ENCODE measurements at places on chromosomes 12 and 14.

DNA sequence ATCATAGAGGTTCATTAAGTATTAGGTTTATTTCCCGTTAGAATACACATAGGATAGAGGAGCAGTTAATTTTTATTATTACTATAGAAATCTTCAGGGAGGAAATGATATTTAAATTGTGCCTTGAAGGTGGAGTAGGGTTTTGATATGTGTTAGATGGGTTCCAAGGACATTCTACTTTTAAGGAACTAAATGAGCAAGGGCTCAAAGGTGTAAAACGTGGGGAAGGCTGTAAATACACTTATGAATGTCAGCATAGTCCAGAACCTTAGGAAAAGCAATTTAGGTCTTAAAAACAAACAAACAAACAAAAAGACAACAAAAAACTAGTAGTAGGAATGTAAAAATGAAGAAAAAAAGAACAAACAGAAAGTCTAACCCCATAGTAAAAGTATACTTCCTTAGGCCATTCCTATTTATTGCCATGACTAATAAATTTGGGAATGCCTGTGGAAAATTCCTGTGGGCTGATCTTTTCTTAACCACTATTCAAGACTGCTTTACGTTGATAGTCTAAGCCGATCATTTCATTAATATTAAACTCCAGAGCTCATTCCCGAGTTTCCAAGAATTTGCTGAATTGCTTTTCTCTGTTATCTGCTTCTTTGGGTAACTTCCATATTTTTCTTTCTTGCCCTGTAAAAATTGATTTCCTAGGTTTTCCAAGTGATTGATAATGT, 180.3 kb downstream of the RAD51B start:
- H3K27me3 ChIP-seq, result no peaks in the 10 kb centered on the region
- H3K36me3 ChIP-seq, result peaks cover 5% of the 10 kb centered on the region
- no peak for DNase-seq
- no peak overlapping the region for H3K27ac ChIP-seq

DNA sequence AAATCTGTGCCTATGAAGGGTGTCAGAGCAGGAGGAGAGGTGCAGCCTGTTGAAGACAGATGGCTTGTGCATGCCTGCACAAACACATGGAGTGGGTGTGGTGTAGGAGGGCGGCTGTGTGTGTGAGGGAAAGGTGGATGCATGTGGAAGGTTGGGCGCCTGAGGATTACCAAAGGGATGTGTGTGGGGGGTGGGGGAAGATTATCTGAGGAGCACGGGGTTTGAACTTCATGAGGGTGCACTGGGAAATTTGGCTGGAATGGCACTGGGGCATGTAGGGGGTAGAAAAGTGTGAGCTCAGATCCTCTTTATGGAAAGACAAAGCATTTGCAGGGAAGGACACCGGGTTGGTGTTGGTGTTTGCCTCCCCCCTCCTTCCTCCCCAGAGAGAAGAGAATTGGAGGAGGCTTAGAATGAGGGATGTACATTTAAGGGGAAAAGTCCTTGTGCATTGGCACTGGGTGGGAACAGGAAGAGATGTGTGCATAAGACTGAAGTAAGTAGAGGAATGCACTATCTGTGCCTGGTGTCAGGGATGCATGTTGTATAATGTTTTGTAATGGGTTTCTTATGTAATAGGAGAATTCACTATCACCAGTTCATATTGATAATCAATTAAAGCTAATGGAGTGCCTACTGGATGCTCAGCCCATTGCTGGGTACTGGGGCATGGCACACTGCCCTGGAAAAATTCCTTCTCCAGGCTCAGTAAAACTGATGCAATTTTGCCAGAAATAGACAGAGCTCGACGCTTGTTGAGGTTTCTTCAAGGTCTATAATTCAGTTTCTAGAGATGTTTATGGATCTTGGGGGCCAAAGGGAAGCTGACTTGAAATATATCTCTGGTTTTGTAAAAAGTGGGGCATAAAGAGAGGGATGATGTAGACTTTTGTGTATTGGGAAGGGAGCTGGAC, 3.0 kb downstream of the NTF3 start:
- H3K27me3 ChIP-seq, result peaks cover 34% of the 10 kb centered on the region
- DNase-seq, result no peak
- peaks cover 1% of the 10 kb centered on the region for H3K36me3 ChIP-seq

GRCh38 chr12:10121278-10121677, 8.7 kb downstream of the CLEC7A start:
- no peak overlapping the region for H3K27ac ChIP-seq
- H3K4me3 ChIP-seq, result no peak overlapping the region
- no peak for DNase-seq
- H3K4me1 ChIP-seq, result no peaks in the 10 kb centered on the region

DNA sequence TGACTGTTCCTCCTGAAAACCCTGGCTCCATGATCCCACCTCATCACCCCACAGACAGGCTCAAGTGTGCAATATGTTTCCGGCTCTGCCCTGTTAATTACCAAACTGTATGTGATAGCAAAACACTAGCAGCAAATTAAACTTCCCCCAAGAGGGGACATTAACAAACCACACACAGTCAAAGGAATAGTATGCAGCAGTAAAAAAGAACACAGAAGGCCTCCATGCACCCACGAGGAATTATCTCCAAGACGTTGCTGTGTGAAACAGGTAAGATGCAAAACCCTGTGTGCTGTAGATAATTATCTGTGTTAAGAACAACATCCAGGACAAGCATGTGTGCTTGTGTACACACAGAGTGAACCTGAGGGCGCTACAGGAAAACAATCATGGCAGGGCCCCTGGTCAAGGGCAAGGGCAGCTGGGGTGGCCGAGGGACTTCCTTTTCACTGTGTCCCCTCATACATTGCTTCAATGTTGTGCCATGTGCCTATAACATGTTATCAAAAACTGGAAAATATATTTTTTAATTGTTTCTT, 35.8 kb downstream of the ITPK1 start:
- no peaks in the 10 kb centered on the region for H3K36me3 ChIP-seq
- H3K4me1 ChIP-seq, result no peaks in the 10 kb centered on the region
- H3K4me3 ChIP-seq, result no peak overlapping the region
- H3K27ac ChIP-seq, result no peak overlapping the region
- no peak for DNase-seq

- H3K4me3 ChIP-seq, result no peak overlapping the region
- no peak for DNase-seq
- H3K27ac ChIP-seq, result no peak overlapping the region
- H3K4me1 ChIP-seq, result peaks cover 22% of the 10 kb centered on the region
- H3K36me3 ChIP-seq, result no peaks in the 10 kb centered on the region
Measured at GRCh38 chr12:110253176-110253575, 27.9 kb upstream of the ATP2A2 start.

GRCh38 chr12:17020765-17021164, 414.8 kb upstream of the LMO3 start:
- peaks cover 5% of the 10 kb centered on the region for H3K27me3 ChIP-seq
- no peak for DNase-seq

- no peak overlapping the region for H3K27ac ChIP-seq
- H3K36me3 ChIP-seq, result no peaks in the 10 kb centered on the region
- no peak overlapping the region for H3K4me3 ChIP-seq
Measured at GRCh38 chr14:86055512-86056075, 525.6 kb downstream of the FLRT2 start.

GRCh38 chr14:91372671-91373495, 44.7 kb downstream of the CCDC88C start:
- H3K36me3 ChIP-seq, result peaks cover 3% of the 10 kb centered on the region
- peaks cover 64% of the 10 kb centered on the region for H3K4me1 ChIP-seq
- H3K27me3 ChIP-seq, result no peaks in the 10 kb centered on the region

DNA sequence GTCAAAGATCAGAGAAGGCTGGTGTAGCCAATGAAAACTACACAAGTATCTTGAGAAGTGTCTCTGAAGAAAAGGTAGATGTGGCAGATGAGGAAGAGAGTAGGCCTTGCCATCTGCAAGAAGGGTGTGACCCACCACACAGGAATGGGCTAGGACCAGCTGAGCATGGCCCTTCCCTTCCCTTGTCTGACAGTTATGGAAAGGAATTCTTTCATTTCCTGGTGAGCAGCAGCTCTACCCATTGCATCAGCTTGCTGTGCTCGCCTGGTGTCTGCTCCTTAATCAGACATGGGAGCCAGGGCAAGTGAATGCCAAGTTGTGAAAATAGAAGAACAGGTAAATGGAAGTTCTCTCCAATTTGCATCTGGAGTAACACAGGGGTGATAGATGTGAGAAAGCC, 145.2 kb upstream of the KRR1 start:
- no peak for DNase-seq
- peaks cover 2% of the 10 kb centered on the region for H3K27me3 ChIP-seq
- H3K4me1 ChIP-seq, result peaks cover 16% of the 10 kb centered on the region
- H3K36me3 ChIP-seq, result peaks cover 3% of the 10 kb centered on the region
- no peak overlapping the region for H3K4me3 ChIP-seq

GRCh38 chr12:78194448-78194847, 363.8 kb downstream of the NAV3 start:
- no peaks in the 10 kb centered on the region for H3K36me3 ChIP-seq
- H3K4me1 ChIP-seq, result no peaks in the 10 kb centered on the region
- no peak overlapping the region for H3K4me3 ChIP-seq

- H3K27me3 ChIP-seq, result peaks cover 6% of the 10 kb centered on the region
- H3K4me3 ChIP-seq, result no peak overlapping the region
- H3K36me3 ChIP-seq, result no peaks in the 10 kb centered on the region
- DNase-seq, result no peak
- H3K27ac ChIP-seq, result no peak overlapping the region
Measured at GRCh38 chr12:107436376-107436775, 249.2 kb upstream of the PWP1 start.

- H3K4me1 ChIP-seq, result peaks cover 5% of the 10 kb centered on the region
- no peak overlapping the region for H3K27ac ChIP-seq
- DNase-seq, result no peak
- H3K4me3 ChIP-seq, result no peak overlapping the region
- H3K36me3 ChIP-seq, result no peaks in the 10 kb centered on the region
- no peaks in the 10 kb centered on the region for H3K27me3 ChIP-seq
Measured at GRCh38 chr12:42611571-42612230, 22.2 kb upstream of the PRICKLE1 start.

- no peaks in the 10 kb centered on the region for H3K36me3 ChIP-seq
- no peak overlapping the region for H3K4me3 ChIP-seq
- H3K4me1 ChIP-seq, result peaks cover 19% of the 10 kb centered on the region
- H3K27me3 ChIP-seq, result no peaks in the 10 kb centered on the region
Measured at GRCh38 chr12:15015121-15015520, 42.3 kb downstream of the PDE6H start.

DNA sequence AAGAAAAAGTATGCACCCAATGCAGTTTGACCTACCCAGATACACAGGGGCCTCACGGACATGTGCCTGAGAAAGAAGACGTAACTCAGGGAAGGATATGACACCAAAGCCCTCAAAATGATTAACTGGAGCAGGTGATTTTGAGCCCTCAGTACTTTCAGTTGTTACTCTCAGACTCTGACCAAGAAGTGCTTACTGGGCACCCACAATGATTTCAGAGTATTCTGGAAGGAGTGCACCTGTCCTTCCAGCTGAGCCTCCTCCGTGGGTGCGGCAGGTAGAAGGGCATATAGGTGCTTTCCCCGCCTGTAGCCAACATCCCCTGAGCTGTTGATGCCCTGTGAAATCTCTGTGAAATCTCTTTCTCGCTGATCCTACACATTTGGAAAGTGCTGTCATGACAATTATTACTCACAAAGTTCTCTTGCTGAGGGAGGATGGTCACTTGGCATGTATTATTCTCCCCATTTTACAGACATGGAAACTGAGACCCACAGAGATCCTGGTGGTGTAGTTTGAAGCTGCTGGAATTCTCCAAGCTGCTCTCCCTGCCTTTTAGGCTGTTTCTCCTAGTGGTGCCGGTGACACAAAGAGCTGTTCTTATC, 154.3 kb upstream of the CCND2 start:
- no peaks in the 10 kb centered on the region for H3K36me3 ChIP-seq
- no peak overlapping the region for H3K27ac ChIP-seq
- no peak overlapping the region for H3K4me3 ChIP-seq
- H3K4me1 ChIP-seq, result peaks cover 6% of the 10 kb centered on the region

GRCh38 chr14:88258021-88258420, 65.0 kb downstream of the KCNK10 start:
- peaks cover 11% of the 10 kb centered on the region for H3K27me3 ChIP-seq
- no peak overlapping the region for H3K4me3 ChIP-seq
- H3K4me1 ChIP-seq, result no peaks in the 10 kb centered on the region
- DNase-seq, result no peak
- no peaks in the 10 kb centered on the region for H3K36me3 ChIP-seq

DNA sequence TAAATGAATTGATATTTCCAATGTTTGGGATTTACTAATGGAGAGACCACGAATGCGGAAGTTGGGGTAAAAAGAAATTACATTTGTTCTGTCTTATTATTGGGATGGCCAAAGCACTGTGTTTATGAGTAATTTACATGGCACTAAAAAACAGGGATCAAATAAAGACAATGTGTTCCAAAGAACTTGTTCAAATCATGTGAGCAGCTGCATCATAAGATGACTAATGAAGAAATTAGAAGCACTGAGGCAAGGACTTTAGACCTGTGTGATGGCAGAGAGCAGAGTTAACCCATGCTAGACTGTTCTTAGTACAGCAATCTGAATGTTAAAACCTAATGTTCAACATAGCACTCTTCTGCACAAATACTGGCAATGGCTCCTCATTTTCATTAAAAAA, 34.3 kb upstream of the DCN start:
- H3K4me3 ChIP-seq, result no peak overlapping the region
- H3K4me1 ChIP-seq, result no peaks in the 10 kb centered on the region
- DNase-seq, result no peak
- no peaks in the 10 kb centered on the region for H3K36me3 ChIP-seq
- no peaks in the 10 kb centered on the region for H3K27me3 ChIP-seq
- H3K27ac ChIP-seq, result no peak overlapping the region
